IPS-NIHi11 (cell line): ENCODE measurements at places on chromosomes 6 and 20.

DNA sequence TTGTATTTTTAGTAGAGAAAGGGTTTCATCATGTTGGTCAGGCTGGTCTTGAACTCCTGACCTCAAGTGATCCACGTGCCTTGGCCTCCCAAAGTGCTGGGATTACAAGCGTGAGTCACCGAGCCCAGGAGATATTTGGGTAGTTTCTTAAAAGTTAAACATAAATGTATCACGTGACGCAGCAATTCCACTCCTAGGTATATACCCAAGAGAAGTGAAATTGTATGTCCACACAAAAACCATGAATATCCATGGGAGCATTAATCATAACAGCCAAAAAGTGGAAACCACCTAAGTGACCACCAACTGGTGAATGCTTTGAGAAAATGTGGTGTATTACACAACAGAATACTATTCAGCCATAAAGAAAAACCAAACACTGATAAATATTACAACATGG, 164.8 kb downstream of the MRPL14 start:
- DNase-seq, result no peak

GRCh38 chr6:121925024-121925423, 474.4 kb upstream of the HSF2 start:
- DNase-seq, result no peak

GRCh38 chr20:62308102-62308822, 5.5 kb downstream of the ADRM1 start:
- DNase-seq, result no peak

- DNase-seq, result no peak
Observed at GRCh38 chr6:34412643-34413214, 13.1 kb downstream of the RPS10 start.

DNA sequence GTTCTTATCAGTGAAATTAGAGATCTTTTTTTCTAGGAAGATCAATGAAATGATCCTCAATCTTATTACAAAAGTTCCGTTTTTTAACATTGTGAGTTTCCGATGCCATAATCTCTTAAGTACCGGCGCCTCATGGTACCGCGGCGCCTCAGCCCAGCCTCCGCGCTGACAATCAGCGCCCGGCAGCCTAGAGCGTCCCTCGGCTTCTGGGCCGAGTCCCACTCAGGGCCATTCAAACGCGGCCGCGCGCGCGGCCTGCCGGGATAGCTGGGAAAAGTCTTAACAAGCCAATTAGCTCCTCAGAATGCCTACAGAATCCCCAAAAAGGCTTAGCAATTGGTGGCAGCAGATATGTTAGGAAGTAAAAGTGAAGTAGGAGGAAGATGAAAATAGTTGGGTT, 204.8 kb downstream of the ADGB start:
- no peak for DNase-seq

GRCh38 chr6:28402197-28402596, 2.6 kb upstream of the ZSCAN12 start:
- DNase-seq, result no peak

DNA sequence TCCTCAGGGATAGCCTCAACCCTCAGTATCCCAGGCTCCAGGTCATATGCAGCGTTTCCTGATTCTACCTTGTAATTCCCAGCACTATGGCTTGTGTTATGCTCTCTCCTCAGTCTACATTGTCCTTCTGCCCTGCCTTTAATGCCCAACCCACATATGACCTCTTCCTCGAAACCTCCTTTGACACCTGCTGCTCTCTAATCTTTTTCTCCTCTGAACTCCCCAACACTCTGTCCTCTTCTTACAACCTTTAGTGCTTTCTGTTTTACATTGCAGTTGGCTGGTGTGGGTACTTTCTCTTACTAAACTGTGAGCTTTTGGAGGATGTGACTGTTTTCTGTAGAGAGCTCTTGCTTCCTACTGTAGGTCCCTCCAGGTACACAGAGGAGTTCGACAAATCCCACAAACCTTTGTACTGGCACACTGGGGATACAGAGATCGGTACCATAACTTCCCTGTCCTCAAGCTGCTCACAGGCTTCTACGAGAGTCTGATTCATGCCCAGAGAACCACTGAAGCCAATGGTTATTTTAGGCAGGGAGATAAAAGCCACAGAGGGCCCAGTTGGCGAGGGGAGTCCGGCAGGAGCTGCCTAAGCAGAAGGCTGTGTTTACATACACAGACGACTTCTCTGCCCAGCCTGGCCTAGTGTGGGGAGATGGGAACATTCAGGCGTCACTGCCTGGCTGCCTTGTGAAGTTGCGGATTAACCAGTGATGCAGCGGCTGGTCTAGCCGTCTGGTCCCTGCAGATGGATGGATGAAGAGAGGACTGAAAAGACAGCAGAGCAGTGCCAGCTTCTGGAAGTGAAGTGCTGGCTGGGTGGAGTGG, 8.4 kb upstream of the EPB41L1 start:
- no peak for DNase-seq

DNA sequence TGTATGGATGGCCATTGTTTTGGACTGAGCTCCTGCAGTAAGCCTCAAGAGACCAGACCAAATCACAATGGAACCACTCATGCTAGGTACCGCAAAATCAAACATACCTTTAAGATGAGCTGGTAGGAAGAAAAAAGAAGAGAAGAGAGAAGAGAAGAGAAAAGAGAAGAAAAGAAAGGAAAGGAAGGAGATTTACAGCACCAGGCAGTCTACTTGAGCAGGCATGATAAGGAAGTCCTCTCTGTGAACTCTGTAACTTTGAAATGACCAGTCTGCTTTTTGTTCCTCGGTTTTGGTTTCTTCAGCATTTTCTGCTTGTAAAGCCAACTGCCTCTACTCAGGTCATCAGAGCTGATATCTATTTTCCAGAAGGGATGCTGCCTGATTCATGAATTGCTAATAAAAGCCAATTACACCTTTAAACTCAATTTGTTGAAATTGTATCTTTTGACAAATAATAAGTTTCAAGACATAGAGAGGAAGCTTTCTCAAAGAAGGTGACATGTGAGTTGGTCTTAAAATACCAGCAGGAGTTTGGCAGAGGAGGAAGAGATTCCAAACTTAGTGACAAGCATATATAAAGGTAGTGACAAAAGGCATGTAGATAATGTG, 134.3 kb downstream of the UNC5CL start:
- no peak for DNase-seq

DNA sequence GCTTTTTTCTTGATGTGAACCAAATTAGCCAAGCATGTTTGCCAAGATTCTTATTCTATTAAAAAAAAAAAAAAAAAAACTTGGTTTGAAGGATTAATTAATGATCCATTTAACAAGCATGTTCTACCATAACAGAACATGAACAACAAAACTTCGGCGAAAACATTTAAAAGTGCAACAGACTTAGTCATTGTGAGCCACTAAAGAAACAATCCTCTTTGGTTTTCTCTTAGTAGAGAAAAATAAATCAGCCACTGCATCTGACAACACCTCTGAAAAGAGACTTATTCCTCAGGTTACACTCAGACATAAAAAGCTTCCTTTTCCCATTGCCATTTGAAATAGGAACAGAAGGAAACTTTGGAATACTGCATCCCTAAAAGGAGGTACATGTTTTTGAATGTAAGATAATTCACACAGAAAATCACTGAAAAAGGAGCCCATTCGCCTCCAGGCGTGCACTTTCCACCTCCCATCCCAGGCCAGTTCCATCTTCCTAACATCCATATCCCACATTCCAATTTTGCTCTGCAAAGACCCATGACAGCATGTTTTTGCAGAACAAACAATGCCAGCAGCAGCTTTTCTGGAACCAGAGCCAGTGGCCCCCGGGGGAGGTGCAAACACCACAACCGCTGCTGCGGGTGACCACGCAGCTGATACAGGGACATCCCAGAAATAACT, 79.5 kb downstream of the ZMYND8 start:
- DNase-seq, result no peak

DNA sequence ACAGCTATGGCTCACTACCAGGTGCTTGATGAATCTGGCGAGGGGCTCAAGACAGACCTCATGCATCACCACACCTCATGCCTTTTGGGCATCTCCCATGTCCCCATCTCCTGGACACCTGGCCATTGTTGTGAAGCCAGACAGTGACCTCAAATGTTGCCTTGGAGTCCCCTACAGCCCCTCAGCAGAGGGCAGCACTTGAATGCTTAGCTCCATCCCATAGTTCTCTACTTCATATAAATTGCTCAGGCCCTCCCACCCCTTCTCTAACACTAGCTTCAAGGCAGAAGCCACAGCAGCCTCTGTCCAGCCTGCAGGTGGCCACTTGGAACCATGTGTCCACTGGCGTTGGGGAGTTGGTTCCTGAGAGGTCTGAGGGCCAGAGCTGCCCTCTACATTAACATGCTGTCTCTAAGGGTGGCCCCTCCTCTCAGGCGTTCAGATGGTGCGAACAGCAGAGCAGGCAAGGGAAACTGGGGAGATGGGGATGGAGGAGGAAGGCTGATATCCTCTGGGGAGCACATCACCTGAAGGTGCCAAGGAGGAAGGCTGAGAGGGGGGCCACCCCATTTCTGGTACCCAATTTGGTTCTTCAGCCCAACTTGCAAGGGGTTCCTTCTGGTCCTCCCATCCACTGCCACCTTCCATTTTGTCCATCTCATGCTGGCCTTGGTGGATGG, 31.3 kb downstream of the MOCS1 start:
- no peak for DNase-seq

- no peak for DNase-seq
Observed at GRCh38 chr6:134714679-134715078, 235.2 kb downstream of the ALDH8A1 start.

DNA sequence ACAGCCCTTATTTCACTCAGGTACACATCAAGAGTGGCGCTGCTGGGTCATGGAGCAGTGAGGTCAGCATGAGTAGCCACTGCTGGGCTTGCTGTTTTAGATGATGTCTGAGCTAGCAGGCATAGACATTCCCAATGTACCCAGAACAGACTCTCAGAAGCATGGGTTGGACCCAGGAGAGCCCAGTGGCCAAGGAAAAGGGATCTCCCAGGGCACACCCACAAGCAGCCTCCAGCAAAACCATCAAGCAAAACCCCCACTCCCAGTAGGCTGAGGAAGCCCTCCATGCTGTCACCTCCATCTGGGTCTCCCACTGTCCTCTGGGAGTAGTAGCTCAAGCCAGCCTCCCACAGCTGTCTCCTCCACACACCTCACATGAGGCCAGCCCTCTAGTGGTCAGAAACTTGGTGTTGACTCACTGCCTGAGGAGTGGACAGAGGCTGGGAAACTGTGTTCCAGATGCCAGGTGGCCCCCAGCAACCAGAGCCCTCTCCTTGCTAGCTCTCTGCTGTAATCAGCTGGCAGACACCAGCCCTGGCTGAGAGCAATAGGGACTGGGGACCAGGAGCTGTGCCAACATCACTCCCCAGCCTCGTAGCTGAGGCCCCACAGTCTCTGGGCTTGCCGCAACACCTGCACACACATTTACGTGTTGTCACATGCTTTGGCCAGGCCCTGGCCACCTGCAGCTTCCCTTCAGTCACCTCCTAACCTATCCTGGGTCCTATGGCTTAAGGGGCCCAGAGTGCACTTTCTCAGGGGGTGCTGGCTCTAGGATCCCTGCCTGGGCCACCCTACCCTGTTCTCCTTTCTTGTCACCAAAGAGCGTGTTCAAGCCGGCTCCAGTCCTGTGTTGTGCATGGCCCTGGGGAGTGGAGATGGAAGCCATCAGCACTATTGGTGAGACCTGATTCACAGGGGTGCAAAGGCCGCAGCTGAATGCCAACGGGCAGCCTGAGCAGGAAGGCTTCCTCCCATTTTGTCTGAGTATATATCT, 1.9 kb upstream of the AP5S1 start:
- peak; percentile 66 for DNase-seq

DNA sequence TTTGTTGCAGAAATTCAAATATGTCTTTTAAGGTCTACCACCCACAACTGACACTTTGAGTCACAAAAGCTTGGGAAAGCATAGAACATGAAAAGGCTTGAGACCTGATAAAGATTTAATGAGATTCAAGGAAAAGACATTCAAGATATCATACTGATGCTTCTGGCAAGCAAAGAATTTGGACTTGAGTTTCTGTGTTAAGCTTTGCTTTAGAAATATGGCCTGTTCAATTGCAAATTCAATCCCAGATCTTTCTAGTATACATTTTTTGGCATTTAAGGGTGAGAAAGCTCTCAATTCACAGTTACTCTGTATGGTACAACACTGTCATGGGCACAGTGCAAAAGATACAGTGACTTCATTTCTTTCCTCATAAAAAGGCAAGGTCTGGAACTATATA, 38.9 kb upstream of the LAMP5 start:
- no peak for DNase-seq

DNA sequence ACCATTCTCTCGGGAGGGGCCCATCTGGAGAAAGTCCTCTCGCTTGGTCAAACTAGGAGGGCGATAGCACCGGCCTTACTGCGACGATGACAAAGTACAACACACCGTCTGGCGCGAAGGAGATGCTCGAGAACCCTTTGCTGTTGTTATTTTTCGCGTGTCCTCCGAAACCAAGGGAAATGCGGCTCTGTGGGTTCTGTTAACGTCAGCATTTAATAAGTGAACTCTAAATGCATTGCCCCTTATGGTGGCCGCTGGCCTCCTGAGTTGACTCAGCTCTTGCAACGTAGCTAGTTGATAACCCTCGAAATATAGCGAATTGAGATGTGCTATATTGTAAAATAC, 577 bp upstream of the SCAND1 start:
- DNase-seq, result no peak

DNA sequence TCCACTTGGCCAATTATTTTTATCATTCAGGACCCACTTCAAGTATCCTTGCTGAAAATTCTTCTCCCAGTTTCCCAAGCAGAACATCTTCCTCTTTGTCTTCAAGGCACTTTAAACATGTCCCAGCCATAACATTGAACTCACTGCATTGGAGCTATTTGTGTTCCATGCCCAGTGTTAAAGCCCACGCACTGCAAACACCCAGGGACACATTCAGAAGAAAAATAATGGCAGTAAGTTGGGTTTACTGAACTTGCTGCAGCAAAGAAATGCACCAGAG, 1.6 kb upstream of the APMAP start:
- DNase-seq, result no peak

GRCh38 chr6:20291764-20292580, 79.7 kb upstream of the MBOAT1 start:
- DNase-seq, result peak; percentile 77

- no peak for DNase-seq
Observed at GRCh38 chr6:166341977-166342348, 382 bp downstream of the SFT2D1 start.

DNA sequence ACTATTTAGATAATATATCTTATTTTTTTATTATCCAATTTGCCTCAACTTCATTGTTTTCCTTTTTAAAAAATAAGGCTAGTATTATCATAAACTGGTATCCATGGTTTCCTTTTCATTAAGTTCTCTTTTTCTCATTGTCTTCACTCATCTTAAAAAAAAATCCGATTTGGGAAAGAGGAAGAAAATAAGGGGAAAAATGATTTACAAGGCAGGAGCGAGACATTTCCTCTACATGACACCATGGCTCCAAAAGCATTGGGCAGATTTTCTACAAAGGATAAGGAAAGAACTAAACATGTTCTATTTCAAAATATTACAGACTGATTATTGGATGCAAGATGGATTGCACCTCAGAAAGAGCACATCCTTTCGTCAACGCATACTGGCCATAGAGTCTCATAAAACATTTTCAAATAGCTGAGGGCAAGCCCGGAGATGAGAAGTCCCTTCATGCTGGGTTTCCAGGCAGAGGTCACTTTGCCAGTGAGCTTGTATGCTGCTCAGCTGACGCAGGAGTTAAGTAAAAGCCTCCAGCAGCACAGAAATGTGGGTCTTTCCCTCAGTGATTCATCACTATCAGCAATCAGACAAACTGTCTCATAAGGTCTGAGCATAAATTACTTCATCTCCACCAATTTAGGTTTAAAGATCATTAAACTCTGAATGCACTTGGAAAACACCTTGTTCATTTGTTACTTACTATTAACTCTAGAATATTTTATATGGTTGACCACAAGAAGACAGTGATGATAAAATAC, 129.0 kb upstream of the TNFAIP3 start:
- DNase-seq, result no peak

GRCh38 chr6:163739966-163740365, 325.4 kb downstream of the QKI start:
- DNase-seq, result no peak
